ENCODE measurements at places on chromosomes 7 and 10.

GRCh38 chr10:15348579-15348978 lies 22.5 kb downstream of the FAM171A1 start:
- no peak for DNase-seq

DNA sequence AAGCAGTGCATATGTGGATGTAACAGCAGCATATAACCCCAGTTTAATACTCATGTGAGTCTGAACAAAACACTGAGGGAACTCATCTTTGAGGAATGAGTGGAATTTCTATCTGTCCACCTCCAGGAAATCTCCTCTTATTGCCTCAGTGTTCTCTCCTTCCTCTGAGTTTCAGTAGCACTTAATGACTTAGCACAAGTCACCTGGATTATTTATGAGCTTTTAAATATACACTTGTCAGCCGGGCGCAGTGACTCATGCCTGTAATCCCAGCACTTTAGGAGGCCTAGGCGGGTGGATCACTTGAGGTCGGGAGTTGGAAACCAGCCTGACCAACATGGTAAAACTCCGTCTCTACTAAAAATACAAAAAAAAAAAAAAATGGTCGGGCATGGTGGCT lies 4.3 kb downstream of the LRRC20 start:
- peak; percentile 35 for DNase-seq

- no peak for DNase-seq
These were observed 4.9 kb downstream of the TRIM8 start for GRCh38 chr10:102648889-102649796.

- no peak for DNase-seq
These were observed 319 bp upstream of the GATA3 start for GRCh38 chr10:8054244-8054493.

DNA sequence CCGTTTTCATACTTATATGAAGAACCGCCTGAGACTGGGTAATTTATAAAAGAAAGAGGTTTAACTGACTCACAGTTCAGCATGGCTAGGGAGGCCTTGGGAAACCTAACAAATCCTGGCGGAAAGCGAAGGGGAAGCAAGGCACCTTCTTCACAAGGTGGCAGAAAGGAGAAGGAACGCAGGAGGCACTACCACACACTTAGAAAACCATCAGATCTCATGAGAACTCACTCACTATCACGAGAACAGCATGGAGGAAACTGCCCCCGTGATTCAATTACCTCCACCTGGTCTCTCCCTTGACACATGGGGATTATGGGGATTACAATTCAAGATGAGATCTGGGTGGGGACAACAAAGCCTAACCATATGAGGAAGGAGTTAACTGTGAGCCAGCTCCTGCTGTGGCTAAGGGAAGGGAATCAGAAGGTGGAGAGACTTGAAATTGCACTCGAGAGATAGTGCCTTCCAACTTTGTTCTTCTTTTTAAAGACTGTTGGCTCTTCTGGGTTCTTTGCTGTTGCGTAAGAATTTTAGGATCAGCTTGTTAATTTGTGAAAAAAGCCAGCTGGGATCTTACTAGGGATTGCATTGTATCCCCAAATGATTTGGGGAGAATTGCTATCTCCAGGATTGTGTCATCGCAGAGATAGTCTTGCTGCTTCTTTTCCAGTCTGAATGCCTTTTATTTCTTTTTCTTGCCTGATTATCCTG lies 21.0 kb downstream of the OPTN start:
- DNase-seq, result peak; percentile 90

GRCh38 chr10:44589181-44589943 lies 204.5 kb upstream of the CXCL12 start:
- DNase-seq, result peak; percentile 0

DNA sequence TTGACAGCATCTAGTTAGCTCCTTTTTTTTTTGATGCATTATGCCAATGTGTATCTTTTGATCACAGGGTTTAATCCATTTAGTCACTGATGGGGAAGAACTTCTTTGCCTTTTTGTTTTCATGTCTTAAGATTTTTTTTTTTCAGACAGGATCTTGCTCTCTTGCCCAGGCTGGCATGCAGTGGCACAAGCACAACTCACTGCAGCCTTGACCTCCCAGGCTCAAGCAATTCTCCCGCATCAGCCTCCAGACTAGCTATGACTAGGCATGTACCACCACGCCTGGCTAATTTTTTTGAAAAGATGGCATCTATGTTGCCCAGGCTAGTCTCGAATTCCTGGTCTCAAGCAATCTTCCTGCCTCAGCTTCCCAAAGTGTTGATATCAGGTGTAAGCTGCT lies 46.4 kb upstream of the PLA2G12B start:
- DNase-seq, result no peak

GRCh38 chr10:12181065-12181775 lies 14.5 kb downstream of the NUDT5 start:
- DNase-seq, result no peak

DNA sequence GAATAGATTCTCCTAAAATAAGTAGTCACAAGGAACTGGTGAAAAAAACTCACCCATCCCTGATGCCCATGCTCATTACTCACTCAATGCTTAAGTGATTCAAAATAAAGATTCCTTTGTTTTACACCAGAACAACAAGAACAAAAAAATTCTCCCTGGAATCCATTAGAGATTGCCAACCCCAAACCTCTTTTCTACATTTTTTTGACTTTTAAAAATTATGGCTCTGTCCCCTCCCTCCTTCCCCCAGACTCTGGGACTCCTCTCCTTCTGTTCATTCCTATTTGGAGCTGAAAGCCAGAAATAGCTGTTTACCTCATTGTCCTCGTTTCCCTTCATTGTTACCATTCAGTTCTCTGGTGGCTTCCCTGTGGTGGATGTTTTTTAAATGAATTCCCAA lies 63.2 kb upstream of the FHIP2A start:
- DNase-seq, result no peak

DNA sequence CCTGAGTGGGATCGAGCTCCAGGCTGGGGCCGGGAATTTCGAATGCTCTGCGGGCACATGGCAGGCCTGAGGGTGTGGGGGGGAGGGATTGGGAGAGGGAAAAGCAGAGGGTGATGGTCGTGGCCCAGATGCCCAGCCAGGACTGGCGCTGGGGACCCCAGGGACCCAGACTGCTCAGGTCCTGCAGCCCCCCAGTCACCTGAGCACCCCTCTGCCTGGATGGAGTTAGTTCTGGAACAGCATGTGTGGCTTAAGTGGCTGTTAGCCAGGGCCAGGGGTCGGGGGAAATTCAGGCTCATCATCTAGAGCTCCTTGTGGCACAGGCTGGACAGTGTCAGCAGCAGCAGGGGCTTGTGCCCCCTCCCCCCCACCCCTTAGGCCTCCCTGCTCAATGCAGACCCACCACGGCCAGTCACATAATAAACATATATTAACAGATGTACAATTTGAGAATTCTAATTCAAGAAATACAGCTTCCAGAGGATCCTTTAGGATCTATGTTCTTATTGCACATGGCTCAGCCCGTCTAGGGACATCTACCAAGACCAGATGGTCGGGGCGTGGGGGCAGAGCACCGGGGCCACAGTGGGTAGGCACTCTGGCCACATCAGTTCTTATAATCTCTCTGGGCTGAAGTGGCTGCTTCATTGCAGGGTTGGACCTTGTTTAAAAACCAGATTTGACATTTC lies 22.2 kb downstream of the DNAJB12 start:
- peak; percentile 58 for DNase-seq

DNA sequence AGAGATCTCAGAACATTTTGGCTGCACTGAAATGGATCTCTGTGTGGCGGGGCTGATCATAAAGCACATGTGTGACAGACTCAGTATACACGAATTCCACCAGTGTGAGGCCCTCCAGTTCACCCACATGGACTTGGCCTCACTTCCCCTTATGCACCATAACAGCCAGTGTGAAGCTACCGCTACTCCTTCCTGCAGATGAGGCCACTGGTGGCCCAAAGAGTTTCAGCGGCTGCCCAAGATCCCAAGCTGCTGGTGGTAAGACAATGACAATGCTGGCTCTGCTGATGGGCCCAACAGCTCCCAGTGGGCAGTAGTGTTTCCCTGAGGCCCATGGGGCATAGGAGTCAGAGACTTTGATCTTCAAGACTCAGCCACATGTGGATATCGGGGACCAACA lies 21.0 kb upstream of the C10orf71 start:
- DNase-seq, result no peak

DNA sequence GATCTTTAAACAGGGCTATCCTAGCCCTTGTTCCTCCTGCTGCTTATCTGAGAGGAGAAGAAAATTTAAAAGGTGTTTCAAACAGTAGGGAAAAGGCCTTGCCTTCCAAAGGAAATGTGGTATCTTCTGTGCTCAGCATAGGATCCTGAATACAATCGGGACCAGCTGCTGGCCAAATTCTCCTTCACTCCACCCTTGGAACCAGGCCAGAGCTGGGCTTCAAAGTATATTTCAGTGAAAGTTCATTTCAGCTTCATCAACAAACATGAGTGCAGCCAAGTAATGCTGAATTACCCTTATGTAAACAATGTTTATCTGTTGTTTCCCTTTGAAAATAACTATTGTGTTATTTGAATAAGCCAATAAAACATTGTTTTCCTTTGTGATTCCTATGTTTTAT lies 146.5 kb upstream of the MEOX2 start:
- no peak for DNase-seq

DNA sequence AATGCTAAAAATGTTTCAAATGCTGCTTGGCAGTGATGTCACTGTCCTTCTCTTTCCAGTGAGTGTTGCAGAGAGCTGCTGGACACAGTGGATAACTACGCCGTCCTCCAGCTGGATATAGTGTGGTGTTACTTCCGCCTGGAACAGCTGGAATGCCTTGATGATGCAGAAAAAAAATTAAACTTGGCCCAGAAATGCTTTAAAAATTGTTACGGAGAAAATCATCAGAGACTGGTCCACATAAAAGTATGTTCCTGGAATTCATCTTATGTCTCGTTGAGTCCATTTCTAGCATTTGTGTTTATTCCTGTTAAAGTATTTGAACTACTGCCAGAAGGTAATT lies 25.2 kb downstream of the NUB1 start:
- no peak for DNase-seq

GRCh38 chr10:73785721-73786511 lies 510 bp downstream of the ZSWIM8 start:
- peak; percentile 41 for DNase-seq

- DNase-seq, result no peak
These were observed 339.8 kb downstream of the FRMD4A start for GRCh38 chr10:13990946-13991345.

DNA sequence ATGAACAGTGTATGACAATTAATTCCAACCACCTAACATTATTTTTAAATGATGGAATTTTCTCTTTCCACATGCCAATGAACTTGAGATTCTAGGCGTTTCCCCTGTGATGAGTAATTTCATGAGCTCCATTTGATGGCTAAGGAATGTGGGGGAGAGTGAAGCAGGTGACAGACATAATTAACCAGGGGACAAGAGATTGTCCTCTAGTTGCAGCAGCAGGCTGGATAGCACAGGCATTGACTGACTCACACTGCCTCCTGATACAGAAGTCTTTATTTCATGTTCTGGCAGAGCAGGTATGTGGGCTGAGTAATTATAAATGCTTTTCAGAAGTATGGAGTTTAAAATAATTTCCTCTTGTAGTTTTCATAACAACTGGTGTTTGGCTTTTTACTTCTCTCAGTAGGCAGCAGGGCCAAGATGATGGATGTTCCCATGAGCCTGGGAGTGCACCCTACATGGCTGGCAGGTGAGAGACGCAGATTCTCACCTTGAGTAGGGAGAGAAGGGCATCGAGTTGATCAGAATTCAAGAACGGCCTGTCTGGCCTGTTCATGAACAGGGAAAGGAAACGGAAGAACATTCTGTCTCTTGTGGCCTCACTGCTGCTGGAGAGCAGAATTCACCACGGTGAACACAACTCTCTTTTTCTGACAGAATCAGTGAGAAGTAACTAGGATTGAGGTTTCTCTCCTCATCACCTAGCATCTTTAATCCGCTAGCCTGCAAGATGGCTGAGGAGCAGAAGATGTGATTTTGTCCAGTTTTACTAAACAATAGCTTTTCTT lies 118.8 kb downstream of the AOAH start:
- no peak for DNase-seq

GRCh38 chr7:155850001-155850436 lies 37.8 kb upstream of the SHH start:
- DNase-seq, result no peak
